HFFc6 (cell line): ENCODE measurements at places on chromosomes 7 and 10.

DNA sequence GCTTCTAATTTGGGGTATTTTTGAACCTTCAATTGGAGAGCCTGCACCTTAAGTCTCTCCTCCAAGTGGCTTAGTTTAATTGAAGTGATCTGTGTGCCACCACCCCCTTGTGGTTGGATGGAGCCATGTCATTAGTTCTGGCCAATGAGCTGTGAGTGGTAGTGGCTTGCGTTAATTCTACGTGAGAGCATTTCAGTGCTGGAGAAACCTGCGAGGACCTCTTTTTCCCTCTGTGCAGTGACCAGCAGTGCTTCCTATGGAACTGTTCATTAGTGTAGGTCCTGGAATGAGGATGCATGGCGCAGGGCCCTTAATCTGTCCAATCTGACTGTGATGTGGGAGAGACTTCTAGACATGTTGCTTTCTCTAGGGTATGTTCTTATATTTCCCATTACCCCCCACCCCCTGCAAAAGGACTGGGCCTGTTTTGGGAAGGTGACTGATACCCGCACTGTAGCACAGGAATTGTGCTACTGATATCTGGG, 3.8 kb downstream of the HILPDA start:
- no peak overlapping the region for H3K4me3 ChIP-seq
- H3K27ac ChIP-seq, result 0 out of 2 replicates have a peak overlapping the region, but pooled peaks have one; percentile 15
- peaks cover 5% of the 10 kb centered on the region; the same call in 1 of the 2 replicates for H3K36me3 ChIP-seq
- peak; percentile 51 for DNase-seq

DNA sequence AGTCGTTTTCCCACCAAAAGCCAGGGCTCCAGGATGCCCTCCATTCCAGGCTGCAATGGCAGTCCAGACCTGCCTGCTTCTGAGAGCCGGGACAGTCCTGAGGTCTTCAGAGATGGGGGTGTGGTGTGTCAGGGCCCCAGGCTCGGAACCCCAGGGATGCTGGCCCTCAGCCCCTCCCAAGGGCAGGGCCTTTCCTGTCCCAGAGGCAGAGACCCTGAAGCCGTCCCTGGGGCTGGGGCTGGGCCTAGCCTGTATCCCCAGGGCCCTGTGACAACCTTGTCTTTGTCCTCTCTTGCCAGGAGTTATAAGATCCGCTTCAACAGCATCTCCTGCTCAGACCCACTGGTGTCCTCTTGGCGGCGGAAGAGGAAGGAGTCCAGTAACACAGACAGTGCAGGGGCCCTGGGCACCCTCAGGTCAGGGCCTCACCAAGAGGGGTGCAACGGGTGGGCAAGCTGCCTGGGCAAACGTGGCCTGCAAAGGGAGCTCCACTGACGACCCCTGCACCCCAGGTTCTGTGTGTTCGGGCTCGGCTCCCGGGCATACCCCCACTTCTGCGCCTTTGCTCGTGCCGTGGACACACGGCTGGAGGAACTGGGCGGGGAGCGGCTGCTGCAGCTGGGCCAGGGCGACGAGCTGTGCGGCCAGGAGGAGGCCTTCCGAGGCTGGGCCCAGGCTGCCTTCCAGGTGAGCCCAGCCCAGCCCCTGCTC, 15.9 kb downstream of the NOS3 start:
- no peak overlapping the region for H3K4me3 ChIP-seq
- no peak overlapping the region for H3K27ac ChIP-seq
- DNase-seq, result no peak
- peaks cover 13% of the 10 kb centered on the region for H3K27me3 ChIP-seq
- H3K36me3 ChIP-seq, result no peaks in the 10 kb centered on the region
- peaks cover 11% of the 10 kb centered on the region for H3K4me1 ChIP-seq

- no peak overlapping the region for H3K4me3 ChIP-seq
- DNase-seq, result no peak
- H3K4me1 ChIP-seq, result no peaks in the 10 kb centered on the region
- no peak overlapping the region for H3K27ac ChIP-seq
- no peaks in the 10 kb centered on the region; the same call in 1 of the 2 replicates for H3K27me3 ChIP-seq
- H3K36me3 ChIP-seq, result no peaks in the 10 kb centered on the region
Observed at GRCh38 chr10:81082621-81083376, 545.1 kb downstream of the SH2D4B start.

GRCh38 chr10:63665670-63666134, 144.5 kb downstream of the REEP3 start:
- no peak overlapping the region for H3K4me3 ChIP-seq
- DNase-seq, result no peak
- no peak overlapping the region for H3K27ac ChIP-seq
- no peaks in the 10 kb centered on the region for H3K36me3 ChIP-seq
- peaks cover 46% of the 10 kb centered on the region for H3K4me1 ChIP-seq
- H3K27me3 ChIP-seq, result no peaks in the 10 kb centered on the region; the same call in 1 of the 2 replicates

DNA sequence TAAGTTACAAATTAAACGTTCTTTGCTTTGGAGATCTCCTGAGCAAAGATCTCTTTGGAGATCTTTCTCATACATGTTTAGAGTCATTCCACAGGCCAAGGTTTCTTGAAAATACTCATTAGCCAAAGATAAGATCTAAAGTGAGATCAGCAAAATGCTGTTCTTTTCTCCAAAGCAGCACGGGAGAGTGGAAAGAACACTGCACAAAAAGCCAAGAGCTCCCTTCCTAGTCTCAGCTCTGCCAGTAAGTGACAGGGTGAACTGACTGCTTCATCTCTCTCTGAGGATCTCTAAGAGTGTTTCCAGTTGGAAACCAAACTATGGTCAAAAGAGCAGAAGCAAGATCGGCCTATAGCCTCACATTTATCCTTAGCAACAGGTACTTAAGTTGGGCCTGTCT, 168.4 kb upstream of the ASAH2 start:
- H3K4me1 ChIP-seq, result peaks cover 64% of the 10 kb centered on the region
- H3K36me3 ChIP-seq, result no peaks in the 10 kb centered on the region; the same call in 1 of the 2 replicates
- DNase-seq, result no peak
- H3K4me3 ChIP-seq, result no peak overlapping the region
- H3K27ac ChIP-seq, result no peak overlapping the region; the same call in none of the 2 replicates

DNA sequence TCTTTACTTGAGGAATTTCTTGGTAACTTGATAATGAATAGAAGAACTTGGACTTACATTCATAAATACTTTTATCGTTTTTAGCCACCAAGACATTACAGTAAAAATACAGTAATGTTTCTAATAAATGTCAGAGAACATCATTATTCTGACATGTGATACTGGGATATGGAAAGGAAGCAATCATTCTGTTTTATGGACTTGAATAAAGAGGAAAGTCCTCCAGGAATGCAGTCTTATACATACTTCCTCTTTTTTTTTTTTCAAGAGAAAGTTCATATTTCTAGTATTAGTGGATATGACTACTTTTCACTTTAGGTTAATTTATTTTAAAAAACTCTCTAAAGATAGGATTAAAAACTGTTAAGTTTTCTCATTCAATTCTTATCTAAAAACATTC, 220.0 kb upstream of the SEMA3C start:
- H3K27ac ChIP-seq, result no peak overlapping the region
- peaks cover 15% of the 10 kb centered on the region for H3K4me1 ChIP-seq
- no peak for DNase-seq
- no peaks in the 10 kb centered on the region; the same call in 1 of the 2 replicates for H3K27me3 ChIP-seq
- no peaks in the 10 kb centered on the region for H3K36me3 ChIP-seq
- H3K4me3 ChIP-seq, result no peak overlapping the region

- no peaks in the 10 kb centered on the region for H3K36me3 ChIP-seq
- H3K4me1 ChIP-seq, result peaks cover 15% of the 10 kb centered on the region
- H3K27me3 ChIP-seq, result peaks cover 2% of the 10 kb centered on the region; the same call in 1 of the 2 replicates
- DNase-seq, result no peak
- no peak overlapping the region for H3K27ac ChIP-seq
Observed at GRCh38 chr10:62511238-62511637, 137.1 kb downstream of the ZNF365 start.

GRCh38 chr7:47179812-47180515, 401.9 kb downstream of the TNS3 start:
- H3K36me3 ChIP-seq, result peaks cover 13% of the 10 kb centered on the region
- no peaks in the 10 kb centered on the region; the same call in 1 of the 2 replicates for H3K4me1 ChIP-seq
- peaks cover 22% of the 10 kb centered on the region for H3K27me3 ChIP-seq
- no peak overlapping the region for H3K4me3 ChIP-seq
